ENCODE measurements at places on chromosomes 6 and 20.
A peak's percentile ranks its signal among the peaks of the same experiment; 100 is the strongest.

DNA sequence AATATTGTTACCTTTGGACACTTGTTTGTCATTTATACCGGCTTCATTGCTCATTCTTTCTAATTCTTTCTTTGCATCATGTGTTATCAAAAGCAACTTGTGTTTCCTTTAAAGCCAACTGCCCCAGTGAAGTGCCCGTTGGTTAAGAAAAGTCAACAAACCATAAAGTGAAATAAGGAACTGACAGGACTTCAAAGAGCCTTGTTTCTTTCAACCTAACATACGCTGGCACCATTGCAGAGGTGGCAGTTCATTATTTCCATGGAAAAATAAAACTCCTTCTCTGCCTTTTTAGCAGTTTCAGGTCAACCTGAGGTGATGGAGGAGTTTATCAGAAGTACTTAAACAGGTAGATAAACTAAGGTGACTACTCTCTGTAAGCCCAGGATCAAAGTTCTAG lies 28.8 kb downstream of the FERMT1 start:
- no peak for DNase-seq

DNA sequence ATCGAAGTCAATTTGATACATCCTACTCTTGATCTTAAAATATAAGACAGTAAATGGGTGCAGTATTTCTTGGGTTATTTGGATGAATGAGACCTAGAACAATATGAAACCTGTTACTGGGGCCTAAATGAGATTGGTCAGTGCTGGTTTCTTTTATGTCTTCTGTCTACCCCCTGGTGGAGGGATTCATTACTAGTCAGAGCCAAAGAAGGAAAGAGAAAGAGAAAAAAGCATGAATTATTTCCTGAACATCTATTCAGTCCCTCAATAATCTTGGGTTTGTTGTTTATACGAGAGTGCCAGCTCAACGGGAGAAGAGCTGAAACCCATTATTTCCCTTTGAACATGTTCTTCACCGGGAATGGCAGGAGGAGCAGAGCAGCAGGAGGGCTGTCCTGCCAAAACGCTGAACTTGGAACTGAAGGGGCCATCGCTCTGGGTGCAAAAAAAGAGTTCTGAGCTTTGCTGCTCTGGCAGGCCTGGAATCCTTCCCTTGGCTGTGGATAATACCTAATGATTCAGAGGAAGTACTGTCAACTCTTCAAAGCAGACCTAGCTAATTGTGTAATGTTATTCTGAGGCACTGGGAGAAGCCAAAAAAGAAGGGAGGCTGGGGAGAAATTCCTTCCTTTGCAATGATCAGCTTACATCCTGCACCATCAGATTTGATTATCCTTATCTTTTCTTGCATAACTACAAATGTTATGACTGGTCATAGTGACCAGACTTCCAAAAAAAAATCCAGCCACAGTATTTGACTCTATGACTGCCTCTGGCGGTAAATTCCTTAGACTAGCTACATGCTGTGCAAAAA lies 72.0 kb downstream of the BLOC1S5 start:
- no peak for DNase-seq

DNA sequence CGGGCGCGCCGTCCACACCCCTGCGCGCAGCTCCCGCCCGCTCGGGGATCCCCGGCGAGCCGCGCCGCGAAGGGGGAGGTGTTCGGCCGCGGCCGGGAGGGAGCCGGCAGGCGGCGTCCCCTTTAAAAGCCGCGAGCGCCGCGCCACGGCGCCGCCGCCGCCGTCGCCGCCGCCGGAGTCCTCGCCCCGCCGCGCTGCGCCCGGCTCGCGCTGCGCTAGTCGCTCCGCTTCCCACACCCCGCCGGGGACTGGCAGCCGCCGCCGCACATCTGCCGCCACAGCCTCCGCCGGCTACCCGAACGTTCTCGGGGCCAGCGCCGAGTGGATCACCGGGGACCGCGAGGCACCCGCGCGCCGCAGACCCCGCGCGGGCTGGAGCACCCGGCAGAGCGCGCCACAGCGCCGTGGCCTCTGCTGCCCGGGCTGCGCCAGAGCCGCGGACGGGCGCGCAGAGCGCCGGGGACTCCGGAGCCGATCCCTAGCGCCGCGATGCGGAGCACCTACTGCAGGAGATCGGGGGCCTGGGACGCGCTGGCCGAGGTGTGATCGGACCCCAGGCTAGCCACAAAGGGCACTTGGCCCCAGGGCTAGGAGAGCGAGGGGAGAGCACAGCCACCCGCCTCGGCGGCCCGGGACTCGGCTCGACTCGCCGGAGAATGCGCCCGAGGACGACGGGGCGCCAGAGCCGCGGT lies at the start of gene BMP2:
TSS of gene BMP2 (plus strand) at position 151 of the 692 bp plus-strand sequence. CDS start 2,441 bp downstream, outside the sequence.
- DNase-seq: no peak

- DNase-seq: no peak
These were observed 16.3 kb upstream of the CST9L start for GRCh38 chr20:23584434-23585199.

DNA sequence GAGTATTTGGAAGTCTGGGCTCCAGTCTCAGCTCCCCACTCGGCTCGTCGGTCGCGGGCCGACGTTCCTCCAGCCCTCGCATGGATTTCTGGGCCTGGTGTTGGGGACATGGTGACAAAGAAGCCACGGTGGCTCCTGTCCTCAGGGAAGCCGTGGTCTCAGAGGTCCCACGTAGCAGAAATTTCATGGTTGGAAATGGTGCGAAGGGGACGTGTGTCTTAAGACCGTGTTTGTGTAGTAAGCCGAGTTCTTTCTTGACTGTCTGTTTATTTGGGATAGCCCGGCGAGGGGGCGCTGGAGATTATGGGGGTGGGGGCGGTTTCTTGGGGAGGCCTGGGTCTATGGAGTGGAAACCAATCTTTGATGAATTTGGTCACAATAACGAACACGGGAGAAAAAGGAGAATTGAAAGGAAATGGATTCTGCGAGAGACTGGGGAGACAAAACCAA lies 23.5 kb upstream of the MAP3K7 start:
- no peak for DNase-seq

DNA sequence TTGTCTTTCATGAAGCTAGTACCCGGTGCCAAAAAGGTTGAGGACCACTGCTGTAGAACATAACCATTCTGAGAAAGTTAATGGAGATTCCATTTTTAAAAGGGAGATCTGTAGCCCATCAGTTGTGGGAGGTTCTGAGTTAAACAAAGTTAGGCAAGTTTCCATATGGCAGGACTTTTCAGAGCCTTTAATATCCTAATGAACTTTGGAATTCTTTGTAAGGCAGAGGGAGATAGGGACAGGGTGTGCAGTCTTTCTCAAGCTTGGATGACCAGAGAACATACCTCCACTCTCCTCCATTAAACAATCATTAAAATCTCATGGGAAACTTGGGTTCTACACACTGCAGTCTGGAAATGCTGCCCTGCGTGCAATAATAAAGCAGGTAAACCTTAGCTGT lies 14.8 kb downstream of the ADGRF4 start:
- DNase-seq: no peak

DNA sequence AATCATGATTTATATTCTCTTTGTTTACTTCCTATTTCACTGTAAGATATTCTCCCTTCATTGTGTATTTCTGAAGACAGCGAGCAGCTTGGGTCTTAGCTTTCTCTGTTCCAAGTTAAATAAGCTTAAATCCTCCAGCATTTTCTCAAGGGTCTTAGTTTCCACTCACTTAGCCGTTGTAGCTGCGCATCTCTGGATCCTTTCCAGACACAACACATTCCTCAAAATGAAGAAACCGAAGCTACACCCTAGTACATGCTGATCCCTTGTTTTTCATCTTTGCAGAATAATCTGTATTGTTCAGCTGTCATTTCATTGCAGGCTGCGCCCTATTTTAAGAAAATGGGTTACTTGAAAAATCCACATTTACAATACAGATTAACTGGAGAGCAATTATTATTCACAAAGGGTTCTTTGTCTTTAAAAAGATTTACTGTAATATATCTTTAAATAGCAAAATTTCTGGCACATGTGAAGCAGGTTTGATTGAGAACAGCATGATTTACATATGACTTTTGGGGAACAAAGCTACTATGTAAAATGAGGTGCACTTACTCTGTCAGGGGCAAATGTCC lies 375.8 kb downstream of the QKI start:
- DNase-seq: no peak

GRCh38 chr20:49937027-49937929 lies 1.1 kb downstream of the RNF114 start:
- no peak for DNase-seq

- DNase-seq: no peak
These were observed 35.7 kb downstream of the CNBD2 start for GRCh38 chr20:36004045-36004444.

DNA sequence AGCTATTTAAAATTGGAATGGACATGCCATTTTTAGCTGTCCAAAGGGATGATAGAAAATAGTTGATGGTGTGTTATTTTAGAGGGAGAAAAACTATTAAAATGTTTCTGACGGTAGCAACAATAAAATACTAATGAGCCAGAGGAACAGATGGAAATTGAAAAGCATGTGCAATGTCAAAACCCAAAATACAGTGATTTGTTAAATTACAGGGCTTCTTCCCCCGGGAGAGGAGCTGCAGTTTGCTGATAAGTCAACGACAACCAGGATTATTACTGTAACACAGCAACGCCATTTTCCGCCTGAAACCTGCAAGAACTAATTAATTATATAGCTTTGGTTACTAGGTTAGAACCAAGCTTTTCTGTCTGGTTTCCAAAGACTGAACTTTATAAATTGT lies 179.6 kb upstream of the SPTLC3 start:
- DNase-seq: no peak

DNA sequence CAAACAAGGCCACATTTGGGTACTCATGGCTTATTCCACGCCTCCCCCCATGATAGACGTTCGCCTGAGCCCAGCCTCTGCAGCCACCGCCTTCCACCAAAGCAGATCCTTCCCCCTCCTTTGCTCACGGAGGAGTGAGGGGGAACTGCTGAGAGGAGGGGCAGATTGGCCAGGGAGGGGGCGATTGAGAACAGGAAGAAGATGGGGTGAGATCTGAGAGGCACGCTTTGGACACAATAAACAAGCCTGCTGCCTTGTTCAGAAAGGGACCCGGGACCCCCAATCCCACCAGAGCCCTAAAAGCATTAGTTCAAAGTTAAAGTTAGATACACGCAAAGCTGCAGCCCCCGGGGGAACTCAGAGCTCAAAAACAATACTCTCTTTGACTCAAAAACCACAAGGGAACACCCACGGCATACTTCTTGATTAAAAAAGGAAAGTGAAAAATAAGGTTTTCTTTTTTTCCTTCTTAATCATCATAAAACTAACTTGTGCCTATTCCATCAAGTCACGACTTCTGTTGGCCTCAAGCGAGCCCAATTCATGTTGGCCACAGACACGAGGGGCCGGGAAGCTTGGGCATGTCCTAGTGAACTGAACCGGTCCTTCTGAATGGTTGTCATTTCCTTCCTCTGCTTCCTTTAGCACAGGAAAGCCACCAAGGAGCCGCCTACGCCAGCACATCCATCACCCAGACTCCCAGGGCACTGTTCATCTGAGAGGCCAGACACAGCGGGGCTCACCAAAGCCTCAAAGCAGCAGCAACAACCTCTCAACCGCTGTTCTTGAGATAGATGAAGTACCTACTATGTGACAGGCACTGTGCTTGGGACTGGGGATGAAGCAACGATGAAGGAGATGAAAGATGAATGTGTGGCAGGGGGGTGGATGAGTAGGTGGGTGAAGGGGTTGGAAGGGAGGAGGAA lies 44.7 kb downstream of the NFATC2 start:
- DNase-seq: peak; percentile 37

- no peak for DNase-seq
These were observed 309.2 kb downstream of the NRN1 start for GRCh38 chr6:5697508-5697907.

- no peak for DNase-seq
These were observed 3.2 kb upstream of the OGFR start for GRCh38 chr20:62801284-62802010.

GRCh38 chr20:40506537-40506939 lies 182.5 kb downstream of the MAFB start:
- DNase-seq: peak; percentile 1

- no peak for DNase-seq
These were observed 21.7 kb downstream of the HIVEP1 start for GRCh38 chr6:12033770-12034169.

DNA sequence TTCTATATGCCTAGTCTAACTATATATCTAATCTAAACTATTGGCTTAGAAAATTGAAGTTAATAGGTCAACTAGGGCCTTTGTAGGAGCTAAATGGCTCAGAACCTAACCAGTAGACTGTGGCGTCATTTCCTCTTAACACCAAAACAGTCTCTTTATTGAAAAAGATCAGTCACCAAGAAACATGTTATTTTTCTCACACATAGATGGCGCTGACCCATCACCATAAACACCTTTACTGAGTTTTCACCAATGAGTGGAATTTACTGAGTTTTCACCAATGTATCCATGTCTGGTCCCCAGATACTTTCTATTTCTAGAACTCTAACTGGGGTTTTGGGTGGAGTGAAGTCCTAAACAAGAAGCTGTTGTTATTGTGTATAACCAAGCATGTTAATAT lies 636.0 kb downstream of the BCKDHB start:
- no peak for DNase-seq

- no peak for DNase-seq
These were observed 76.3 kb downstream of the MTFR2 start for GRCh38 chr6:136173519-136174507.

- no peak for DNase-seq
These were observed 15.2 kb upstream of the CD83 start for GRCh38 chr6:14102383-14102782.

- DNase-seq: no peak
These were observed 99.1 kb upstream of the KCNQ5 start for GRCh38 chr6:72522735-72523141.

- no peak for DNase-seq
These were observed 26.8 kb downstream of the SUN5 start for GRCh38 chr20:32977281-32978008.

- DNase-seq: no peak
These were observed 33.2 kb upstream of the NCOA3 start for GRCh38 chr20:47468290-47469050.

DNA sequence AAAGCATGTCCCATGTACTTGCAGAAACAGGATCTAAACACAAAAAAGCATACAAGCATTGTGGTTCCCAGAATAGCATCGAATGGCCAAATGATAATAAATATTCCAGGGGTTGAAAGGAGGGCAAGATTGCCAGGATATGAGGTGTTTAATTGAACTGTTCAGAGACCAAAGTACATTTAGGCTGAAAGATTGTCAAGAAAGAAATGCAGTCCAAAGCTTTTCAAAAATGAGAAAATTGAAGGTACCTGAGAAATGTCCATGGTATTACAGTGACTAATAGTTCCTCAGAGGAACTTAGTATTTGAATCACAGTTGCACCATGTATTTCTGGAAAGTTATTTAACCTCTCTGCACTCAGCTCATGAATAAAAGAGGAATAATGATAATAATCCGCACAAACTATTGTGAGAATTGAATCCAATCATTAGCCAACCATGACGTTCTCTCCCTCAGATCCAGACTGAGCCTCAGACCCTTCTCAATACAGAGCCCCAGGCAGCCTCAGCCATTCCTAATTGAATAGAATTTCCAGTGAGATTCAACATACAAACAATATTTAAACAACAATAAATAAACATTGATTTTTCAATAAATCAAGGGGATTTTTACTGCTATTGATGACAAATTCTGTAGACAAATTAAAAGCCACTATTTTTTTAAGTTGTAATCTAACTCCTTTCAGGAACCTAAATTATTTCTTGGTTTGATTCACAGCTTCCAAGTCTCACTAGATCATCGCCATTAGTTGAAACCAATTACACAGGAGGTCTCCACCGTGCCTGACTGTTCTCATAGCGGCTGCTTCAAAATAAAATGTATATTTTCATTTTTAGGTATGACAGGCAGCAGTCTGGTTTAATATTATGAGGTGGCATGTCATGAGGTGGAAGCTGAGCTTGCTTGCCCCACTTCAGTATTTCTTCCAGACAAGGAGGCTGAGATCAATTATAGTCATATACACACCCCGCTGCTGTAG lies 144.3 kb upstream of the TENT5A start:
- DNase-seq: no peak
